ENCODE measurements at places on chromosomes 3 and 15.

GRCh38 chr3:110165370-110165743, 828.0 kb upstream of the DPPA4 start:
- no peak for DNase-seq

DNA sequence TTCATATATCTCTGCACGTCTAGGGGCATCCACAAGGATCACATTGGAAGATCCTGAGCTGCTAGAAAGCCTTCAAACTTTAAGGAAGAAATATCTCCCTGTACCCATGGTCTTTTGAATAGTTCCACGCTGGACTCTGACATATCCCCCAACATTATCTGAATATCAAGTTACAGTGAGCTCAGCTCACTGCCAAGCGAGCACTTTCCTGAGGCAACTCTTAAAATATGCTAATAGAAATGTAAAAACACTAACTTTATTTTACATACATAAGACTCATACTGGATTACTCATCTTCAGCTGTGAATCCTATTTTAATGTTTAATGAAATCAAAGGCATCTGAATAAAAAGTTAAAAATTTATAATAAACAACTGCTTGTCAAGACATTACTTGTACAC, 420.2 kb upstream of the CCDC54 start:
- no peak for DNase-seq

DNA sequence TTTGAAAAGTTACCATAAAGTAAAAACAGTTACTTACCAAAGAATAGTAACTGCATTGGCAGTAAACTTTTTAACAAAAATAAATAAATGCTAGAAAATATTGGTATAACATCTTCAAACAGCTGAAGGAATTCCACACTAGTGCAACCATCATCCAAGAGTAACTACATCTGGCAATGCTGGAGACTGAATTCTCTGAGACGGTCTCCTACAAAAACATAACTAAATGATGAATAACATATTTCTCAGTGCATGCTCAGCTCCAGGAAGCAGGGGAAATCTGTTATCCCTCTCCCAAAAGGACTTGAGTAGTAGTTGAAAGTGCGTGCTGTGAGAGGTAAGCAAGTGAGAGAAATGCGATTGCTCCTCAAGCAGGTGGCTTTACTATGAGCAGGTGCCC, 526.8 kb upstream of the CCDC54 start:
- no peak for DNase-seq

- DNase-seq, result no peak
Observed at GRCh38 chr15:70726753-70727152, 36.6 kb downstream of the UACA start.

DNA sequence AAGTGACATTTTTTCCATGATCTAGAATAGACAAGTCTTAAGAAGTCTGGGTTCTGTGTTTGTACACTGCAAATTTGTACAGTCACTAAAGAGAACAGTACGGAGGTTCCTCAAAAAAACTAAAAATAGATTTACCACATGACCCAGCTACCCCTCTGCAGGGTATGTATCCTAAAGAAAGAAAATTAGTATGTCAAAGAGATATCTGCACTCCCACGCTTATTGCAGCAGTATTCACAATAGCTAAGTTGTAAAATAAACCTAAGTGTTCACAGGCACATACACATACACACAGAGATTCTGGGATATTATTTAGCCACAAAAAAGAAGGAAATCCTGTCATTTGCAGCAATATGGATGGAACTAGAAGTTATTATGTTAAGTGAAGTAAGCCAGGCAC, 120.4 kb downstream of the ZIC1 start:
- DNase-seq, result no peak

- no peak for DNase-seq
Observed at GRCh38 chr3:149660462-149660861, 2.6 kb upstream of the WWTR1 start.

- DNase-seq, result peak; percentile 79
Observed at GRCh38 chr3:136819392-136819730, 435 bp downstream of the SLC35G2 start.

GRCh38 chr3:48634661-48635221, 520 bp downstream of the SLC26A6 start:
- peak; percentile 60 for DNase-seq
